Prostate gland (tissue), 2 donors: ENCODE measurements at places on chromosomes 1 and 21. TPM values are rescaled to one million over a fixed set of nuclear protein-coding genes. Genes with fewer than 3 reads are reported as not detected.
A peak's percentile ranks its signal among the peaks of the same experiment; 100 is the strongest.

The PPP1R15B gene
- 43.5 TPM for total RNA-seq

The ELOA gene
- total RNA-seq: 42.1 TPM

The TMEM81 gene
- total RNA-seq: 2.2 TPM

The RAD54L gene
- 8.2 TPM for total RNA-seq

The PSMD4 gene
- total RNA-seq: 116 TPM

DNA sequence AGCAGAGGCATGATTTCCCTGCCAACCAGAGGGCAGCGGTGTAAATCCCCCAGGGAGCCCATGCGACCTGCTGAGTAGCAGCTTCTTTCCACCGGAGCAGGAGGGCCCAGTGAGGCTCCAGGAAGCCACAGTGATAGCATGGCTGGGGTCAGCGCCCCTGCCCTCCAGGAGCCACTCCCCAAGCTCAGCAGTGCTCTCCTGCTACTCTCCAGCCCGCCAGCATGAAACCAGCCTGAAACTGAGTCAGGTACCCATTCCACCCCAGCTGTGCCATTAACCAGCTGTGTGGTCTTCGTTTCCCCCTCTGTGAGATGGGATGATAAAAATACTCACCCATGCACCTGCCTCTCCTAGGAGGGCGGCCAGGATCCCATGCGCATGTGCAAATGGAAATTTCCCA is 123.8 kb upstream of the TMEM51 start:
- H3K4me3 ChIP-seq: no peak overlapping the region
- H3K36me3 ChIP-seq: no peaks in the 10 kb centered on the region
- DNase-seq: no peak
- no peaks in the 10 kb centered on the region for H3K27me3 ChIP-seq
- H3K27ac ChIP-seq: no peak overlapping the region

DNA sequence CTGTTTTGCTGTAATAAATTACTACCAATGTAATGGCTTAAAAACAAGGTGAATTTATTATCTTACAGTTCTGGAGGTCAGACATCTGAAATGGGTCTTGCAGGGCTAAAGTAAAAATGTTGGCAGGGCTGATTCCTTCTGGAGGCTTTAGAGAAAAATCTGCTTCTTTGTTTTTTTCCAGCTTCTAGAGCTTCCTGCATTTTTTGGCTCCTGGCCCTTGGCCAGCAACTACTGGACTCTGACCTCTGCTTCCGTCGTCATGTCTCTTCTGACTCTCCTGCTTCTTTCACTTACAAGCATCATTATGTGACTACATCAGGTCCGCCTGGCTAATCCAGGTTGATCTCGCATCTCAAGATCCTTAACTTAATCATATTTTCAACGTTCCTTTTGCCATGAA is 350.9 kb downstream of the S1PR1 start:
- no peaks in the 10 kb centered on the region for H3K4me1 ChIP-seq
- no peaks in the 10 kb centered on the region for H3K27me3 ChIP-seq
- no peak overlapping the region for H3K27ac ChIP-seq
- H3K36me3 ChIP-seq: no peaks in the 10 kb centered on the region

DNA sequence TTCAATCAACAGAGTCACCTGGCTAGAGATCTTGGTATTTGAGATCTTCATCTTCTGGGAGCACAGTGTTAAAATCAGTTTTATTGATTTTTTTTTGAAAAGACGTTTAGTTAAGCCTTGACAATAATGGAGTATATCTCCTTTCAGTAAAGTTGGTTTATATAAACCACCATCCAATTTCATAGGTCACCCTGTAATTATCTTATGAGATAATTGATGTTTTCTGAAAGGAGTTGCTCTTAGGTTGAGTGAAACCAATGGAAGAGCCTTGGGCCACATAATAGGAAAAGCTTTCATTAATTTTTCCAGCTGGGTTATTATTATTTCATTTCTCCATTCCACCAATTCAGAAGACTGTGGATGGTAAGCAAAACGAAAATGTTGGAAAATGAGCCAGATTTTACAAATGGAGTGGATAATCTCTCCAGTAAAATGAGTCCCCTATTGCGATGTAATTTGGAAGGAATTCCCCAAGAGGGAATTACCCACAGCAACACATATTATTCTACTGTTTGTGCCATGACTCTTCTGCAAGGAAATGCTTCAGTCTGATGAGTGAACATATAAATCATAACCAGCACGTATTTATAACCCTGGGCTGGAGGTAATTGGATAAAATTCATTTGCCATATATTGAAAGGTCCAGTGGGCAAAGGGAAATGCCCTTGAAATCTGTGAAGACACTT is 46.2 kb upstream of the TINAGL1 start:
- H3K27me3 ChIP-seq: no peaks in the 10 kb centered on the region
- no peaks in the 10 kb centered on the region for H3K4me1 ChIP-seq
- no peak overlapping the region for H3K27ac ChIP-seq
- no peak overlapping the region for H3K4me3 ChIP-seq

DNA sequence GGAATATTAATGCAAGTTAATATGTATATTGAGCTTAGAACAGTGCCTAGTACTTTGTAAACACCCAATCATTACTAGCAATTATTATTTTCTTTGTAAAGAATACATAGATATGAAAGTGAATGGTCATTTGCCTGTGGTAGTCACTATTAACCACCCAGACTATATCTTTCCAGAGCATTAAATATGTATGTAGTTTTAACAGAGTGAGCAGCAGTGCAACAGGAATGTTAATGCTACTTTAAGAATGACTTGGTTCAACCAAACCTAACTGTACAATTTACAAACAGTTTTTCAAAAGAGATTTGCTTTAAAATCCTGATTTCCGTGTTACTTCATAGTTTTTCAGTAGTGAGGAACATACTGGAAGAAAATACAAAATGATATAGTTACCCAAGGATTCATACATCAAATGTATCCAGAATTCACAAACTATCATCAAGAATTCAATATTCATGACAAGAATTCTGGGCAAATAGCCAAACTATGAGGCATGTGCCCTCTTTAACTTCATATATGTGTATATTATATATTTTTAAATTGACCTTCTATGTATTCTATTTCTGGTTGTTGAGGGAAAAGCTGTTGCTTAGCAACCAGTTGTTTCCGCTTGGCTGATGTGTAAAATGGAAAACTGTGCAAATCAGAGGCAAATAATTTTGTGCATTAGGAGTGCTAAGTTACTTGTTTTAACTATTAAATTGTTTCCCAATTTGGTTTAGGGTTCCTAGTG is 34.9 kb upstream of the IVNS1ABP start:
- H3K27me3 ChIP-seq: no peaks in the 10 kb centered on the region
- H3K36me3 ChIP-seq: no peaks in the 10 kb centered on the region
- no peak overlapping the region for H3K27ac ChIP-seq
- no peaks in the 10 kb centered on the region for H3K4me1 ChIP-seq

DNA sequence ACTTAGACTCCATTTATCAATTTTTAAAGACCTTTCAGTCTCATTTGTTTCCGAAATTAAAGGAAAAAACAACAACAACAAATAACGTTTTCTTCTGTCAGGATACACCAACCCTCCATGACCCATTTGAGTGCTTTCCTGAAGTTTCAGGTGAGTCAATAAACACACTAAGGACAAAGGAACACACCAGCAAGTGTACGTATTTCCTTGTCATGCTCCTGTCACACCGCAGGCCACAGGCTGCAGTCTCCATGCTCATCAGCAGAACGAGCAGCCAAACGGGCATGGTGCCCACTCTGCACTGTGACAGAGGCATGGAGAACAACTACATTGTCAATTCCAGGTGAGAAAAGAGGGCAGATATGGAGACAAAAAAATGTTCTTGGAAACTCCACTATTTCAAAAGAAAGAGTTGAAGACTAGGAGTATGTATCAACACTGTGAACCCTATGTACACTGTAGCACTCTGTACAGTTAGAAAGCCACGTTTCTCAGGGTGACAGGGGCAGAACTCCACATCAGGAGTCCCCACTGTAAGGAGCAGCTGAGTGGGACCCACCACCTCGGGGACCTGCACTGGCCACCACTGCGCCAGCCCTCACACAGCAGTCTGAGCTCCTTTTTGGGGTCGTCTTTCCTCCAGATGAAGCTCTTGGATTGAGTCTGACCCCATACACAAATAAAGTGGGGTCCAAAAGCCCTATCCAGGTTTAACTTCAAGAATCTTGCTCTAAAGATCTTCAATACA is 2.6 kb downstream of the PTTG1IP start:
- peak overlapping the region; percentile 86 for H3K27ac ChIP-seq
- no peaks in the 10 kb centered on the region for H3K27me3 ChIP-seq
- H3K4me3 ChIP-seq: peak overlapping the region; percentile 77

DNA sequence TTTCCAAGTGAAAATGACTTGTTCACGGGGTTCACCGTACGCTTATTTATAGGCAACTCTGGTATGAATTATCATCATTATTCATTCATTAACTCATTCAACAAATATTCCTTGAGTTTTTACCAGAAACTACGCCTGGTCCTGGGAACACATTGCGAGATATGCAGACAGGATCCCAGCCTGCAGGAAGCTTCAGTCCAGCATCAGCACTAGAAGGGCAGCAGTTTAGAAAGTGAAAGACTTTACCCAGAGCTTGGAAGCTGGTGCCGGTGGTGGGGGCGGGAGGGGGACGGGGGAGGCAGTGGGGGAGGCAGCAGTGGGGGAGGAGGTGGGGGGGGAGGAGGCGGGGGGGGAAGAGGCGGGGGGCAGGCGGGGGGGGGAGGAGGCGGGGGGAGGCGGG is 55.9 kb downstream of the SETD4 start:
- H3K4me3 ChIP-seq: no peak overlapping the region
- no peak overlapping the region for H3K27ac ChIP-seq
- no peak for DNase-seq
